Activated CD8-positive, alpha-beta memory T cell treated with anti-CD3 and anti-CD28 coated beads, Interleukin-2, amount 10 ng/mL, durations not matched to agents 7 days and 5 days (primary cell): ENCODE measurements at places on chromosomes 7 and 10. TPM values are rescaled to one million over a fixed set of nuclear protein-coding genes. Genes with fewer than 3 reads are reported as not detected.

GRCh38 chr10:131789516-131789915 is 111.3 kb upstream of the PPP2R2D start:
- no peak for DNase-seq

- no peak for DNase-seq
Measured at GRCh38 chr10:124653811-124654651, 90.1 kb downstream of the FAM53B start.

GRCh38 chr7:105756367-105756766 is 120.0 kb downstream of the ATXN7L1 start:
- no peak for DNase-seq

Gene VENTX
- total RNA-seq, result not detected
